ENCODE measurements at places on chromosomes 6 and 20.

GRCh38 chr6:160586374-160586773, 77.7 kb downstream of the LPA start:
- no peak for DNase-seq

GRCh38 chr20:21048841-21049273, 57.3 kb downstream of the LINC00237 start:
- peak; percentile 13 for DNase-seq

DNA sequence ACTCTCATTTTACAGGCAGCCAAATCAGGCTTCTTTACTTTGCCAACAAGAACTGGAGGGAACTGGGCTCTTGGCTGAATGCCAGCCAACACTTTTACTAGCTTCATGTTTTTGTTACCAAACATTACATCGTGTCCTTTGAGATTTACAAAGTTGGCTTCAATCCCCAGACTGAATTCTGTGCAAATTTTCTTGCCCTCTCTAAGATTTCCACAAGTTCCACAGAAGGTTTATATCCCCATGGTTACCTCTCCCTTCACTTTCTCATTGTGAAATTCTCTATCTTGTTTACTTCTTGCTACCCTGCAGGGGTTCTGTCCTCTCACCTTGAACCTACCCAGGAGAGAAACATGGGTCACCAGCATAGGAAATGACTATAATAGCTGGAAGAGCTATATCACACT, 37.6 kb upstream of the PLCB1 start:
- DNase-seq = no peak

- no peak for DNase-seq
These were observed 100.5 kb downstream of the KIF13A start for GRCh38 chr6:17886891-17887290.

DNA sequence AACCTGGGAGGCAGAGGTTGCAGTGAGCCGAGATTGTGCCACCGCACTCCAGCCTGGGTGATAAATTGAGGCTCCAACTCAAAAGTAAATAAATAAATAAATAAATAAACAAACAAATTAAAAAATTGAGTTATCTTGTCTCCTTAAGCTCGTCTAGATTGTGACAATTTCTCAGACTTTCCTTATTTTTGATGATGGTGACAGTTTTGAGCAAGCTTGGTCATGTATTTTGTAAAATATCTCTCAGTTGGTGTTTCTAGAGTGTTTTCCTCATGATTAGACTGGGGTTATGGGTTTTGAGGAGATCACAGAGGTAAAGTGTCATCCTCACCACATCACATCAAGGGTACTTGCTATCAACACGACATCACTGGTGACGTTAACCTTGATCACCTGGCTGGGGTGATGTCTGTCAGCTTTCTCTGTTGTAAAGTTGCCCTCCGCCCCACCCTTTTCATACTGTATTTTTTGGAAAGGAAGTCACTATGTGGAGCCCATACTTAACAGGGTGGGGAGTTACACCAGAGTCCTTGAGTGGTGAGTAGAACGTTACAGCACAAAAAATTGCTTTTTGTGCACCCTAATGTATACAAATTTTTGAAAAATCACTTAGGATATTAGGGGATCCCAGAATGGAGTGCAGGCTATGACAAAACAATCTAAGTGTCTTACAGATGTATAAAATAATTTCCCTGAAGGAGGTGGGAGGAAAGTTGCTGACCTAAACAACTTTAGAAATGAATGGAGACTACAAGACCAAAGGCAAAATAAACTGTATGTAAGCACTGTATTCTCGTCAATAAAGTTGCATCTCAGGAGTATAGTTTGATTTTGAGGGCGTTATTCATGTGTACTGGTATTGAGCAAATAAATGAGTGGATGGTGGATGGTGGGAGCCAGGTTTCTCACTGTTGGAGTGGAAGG, 116.4 kb upstream of the SGK1 start:
- DNase-seq = no peak

DNA sequence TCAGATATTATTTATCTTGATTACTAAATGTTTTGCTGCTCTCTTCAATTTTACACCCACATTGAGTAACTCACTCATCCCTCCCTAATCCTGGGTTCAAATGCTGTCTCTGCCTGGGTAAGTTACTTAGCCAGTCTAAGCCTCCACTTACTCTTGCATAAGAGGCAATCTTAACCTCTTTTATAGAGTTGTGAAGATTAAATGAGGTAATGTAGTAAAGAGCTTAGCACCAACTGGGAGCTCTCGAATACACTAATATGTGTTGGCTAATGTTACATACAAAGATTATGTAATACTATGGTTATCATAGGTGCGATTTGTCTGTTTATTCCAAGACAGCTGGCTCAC, 134.4 kb upstream of the STMND1 start:
- DNase-seq = no peak

DNA sequence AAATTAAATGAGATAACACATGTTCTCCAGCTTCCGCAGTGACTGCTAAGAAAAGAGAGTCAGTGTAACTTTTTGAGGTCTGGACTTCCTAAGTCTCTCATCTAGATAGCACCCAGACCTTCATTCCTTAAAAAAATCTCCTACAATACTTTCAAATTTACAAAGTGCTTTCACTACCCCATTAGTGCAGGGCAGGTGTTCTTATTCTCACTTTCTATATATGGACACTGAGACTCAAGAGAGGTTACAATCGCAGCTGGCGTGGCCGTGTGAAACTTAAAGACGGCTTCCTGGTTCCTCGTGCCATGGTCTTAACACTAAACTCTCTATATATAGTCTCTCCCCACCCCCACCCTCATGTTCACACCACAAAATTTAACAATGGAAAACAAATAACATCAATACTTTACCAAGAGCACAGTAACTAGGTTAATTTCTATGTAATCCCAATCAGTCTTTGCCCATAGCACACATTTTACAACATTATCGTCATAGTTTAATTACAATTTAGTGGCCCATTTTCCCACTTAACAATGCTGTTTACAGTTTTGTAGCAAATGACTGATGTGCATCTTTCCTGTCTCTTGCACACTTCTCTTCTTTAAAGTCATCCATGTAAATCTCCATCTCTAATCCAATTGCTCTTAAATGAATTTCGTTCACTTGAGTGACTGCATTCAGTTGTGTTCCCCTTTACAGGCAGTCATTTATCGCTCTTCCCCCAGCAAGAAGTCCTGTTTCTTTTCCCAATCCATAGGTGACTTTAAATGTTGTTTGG, 78.8 kb upstream of the ARID1B start:
- no peak for DNase-seq

GRCh38 chr20:33673410-33674293, 576 bp downstream of the NECAB3 start:
- no peak for DNase-seq

DNA sequence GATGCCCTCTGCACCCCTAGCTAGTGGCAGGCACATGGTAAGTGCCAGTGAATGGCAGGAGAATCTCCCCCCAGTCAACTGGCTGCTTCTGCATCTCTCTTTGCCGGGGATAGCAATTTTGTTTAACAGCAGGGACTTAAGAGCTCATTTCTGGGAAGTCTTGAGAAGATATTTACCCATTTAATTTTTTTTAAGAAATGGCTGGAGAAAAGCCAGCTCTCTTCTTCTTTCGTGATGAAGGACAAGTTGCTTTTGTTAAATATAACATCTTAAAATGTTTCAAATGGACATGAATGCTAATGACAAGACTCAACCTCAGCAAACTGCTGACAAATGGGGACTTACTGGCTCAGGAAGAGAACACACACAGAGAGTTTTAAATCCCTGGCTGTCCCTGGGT, 55.0 kb upstream of the IYD start:
- no peak for DNase-seq

DNA sequence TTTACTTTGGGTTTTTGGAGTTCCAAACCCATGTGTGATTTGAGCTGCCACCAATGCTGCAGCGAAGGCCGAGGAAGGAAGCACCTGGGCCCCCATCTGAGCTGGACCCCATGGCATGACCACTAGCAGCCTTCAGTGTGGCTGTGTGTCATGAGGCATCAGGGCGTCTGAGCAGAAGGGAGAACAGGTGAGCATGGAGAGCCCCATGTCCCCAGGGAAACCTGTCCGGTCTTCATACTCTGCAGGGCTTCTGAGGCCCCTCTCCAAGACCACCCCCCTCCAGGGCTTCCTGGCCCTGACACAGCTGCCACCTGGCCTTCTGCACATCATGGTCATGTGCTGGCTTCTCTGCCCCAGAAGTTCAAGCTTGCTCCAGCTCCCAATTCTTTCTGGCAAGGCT, 169.1 kb upstream of the CST7 start:
- DNase-seq = no peak

- no peak for DNase-seq
These were observed 111.3 kb downstream of the PREX1 start for GRCh38 chr20:48716541-48716940.

DNA sequence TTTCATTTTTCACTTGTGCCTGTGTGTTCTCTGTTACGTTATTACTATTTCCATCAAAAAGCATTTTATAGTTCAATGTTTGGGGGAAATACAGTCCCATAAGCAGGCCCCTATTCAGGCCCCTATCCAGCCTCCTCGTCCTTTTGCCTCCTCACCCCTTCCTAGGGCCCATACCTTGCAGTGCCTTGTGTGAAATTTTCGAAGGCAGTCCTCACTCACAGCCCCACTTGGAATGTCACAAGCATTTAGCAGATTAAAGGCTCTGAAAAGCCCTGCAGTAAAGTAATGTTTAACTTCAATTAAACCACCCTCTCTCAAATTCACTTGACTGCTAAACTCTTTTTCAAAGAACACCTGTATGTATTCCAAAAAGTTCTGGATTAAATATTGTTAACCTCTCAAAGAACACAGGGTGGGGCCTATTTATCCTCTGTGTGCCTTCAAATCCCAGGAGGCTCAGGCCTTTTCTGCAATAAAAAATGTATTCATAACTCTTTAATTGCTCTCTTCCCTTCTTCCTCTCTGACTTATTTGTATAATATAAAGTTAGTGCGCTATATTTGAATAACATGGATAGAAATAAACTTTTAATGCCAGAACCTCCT, 202.5 kb downstream of the FOXA2 start:
- DNase-seq = no peak

- no peak for DNase-seq
These were observed 421.1 kb downstream of the QKI start for GRCh38 chr6:163835439-163836171.

GRCh38 chr6:117304446-117304845, 39.1 kb downstream of the VGLL2 start:
- no peak for DNase-seq

GRCh38 chr6:156306531-156306930, 470.6 kb upstream of the ARID1B start:
- DNase-seq = no peak

GRCh38 chr6:40338306-40338705, 248.9 kb downstream of the LRFN2 start:
- no peak for DNase-seq

DNA sequence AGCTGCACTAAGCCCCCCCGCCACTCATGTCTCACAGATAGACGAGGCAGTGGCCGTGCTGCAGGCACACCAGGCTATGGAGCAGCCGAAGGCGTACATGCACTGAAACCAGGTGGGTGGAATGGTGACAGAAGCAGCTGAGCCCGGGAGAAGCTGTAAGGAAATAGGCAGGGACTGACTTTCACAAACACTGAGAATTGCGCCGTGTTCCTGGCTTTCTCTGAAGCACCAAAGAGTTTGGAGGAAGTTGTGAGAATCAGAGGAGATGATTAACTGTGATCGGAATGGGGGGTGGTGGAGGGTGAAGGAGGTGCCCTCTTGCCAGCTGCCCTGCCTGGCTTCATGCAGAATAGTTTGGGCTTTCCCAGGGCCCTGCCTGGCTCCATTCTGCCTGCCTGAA, 21.6 kb downstream of the TOMM34 start:
- no peak for DNase-seq

- no peak for DNase-seq
These were observed 2.1 kb downstream of the GOPC start for GRCh38 chr6:117600008-117600743.

DNA sequence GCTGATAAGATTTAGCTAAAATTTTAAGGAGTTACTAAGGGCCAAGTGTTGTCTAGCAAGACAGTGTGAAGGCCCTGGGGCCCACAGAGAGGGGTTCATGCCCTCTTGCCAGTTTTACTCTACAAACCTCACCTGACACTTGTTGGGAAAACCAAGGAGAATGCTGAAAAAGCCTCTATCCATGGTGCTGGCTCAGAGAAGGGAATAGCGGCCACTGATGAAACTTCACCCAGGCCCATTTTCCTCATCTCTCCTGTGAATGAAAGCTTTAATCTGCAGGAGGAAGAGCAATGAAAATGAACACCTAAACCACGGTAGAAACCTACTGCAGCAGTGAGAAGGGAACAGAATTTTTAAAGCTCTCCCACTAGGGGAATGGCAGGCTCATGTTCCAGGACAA, 317.3 kb upstream of the CNR1 start:
- no peak for DNase-seq

DNA sequence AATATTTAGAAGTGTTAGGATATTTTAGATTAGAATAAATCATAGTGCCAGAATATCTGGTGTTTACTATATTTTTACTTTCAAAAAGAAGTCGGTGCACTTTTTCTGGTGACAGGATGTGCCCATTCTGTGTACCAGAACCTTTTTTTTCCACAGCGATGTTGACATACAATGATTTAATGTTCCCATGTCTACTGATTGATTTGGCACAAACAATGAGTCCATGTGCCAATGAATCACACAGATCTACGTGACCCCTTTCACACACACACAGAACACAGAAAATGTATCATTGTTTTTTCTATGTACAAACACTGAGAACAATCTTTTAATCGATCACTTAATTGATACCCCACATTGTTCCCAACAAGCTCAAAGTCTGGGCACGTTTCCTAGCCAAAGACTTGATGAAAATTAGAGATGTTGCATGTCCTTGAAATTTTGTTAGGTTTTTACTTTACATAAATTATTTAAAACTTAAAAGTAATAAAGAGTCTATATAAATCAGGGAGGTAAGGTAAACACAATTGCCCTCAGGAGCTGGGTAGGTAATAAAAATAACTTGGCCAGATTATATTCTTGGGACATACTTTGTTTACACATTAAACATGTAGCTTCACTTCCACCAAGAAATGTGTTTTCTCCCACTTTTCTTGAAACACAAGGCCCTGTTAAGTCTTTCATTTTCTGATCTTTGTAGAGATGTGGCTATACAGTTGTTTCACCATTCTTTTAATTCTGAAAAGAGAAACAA, 36.4 kb upstream of the SOX4 start:
- no peak for DNase-seq

- DNase-seq = no peak
These were observed 4.7 kb downstream of the JPH2 start for GRCh38 chr20:44182135-44182765.

- DNase-seq = no peak
These were observed 213.2 kb upstream of the FLRT3 start for GRCh38 chr20:14550655-14551054.

- no peak for DNase-seq
These were observed 129.1 kb downstream of the TNFRSF21 start for GRCh38 chr6:47180633-47181032.

GRCh38 chr6:148611213-148611612, 135.6 kb upstream of the UST start:
- DNase-seq = no peak

GRCh38 chr6:30955367-30956042, 14.7 kb downstream of the MUCL3 start:
- DNase-seq = peak; percentile 61

Data from activated CD4-positive, CD25-positive, alpha-beta regulatory T cell treated with anti-CD3 and anti-CD28 coated beads, Interleukin-2, amount 50 U/mL, for 16 hours (primary cell).